Lower lobe of right lung (tissue), 2 donors: ENCODE measurements at places on chromosomes 2 and 18. TPM values are rescaled to one million over a fixed set of nuclear protein-coding genes. Genes with fewer than 3 reads are reported as not detected.

DNA sequence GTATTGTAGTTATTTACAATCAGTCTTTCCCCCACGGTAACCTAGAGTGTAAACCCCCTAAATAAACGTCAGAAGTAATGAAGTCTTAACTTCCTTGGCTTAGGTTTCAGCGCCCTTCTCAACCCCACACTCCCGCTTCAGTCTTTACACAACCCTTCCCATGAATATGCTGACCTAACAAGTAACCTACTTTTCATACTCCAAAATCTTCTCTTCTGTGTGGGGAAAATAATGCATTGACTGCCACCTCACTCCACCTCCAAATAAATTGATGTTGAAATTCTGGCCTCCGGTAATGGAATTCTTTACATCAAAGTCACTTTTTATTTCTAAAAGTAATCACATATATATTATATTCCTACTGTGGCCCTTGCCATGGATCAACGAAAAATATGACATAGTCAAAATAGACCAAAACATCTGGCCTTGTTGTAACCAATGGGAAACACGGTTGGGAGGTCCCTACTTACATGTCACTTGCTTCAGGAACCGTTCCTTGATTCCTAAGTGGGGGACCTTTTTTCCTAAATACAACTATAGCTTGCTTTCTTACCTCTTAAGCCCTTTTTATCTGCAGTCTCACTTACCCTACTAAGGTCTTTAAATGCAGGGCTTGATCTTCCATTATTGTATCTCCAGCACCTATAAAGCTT, 961 bp downstream of the GEN1 start:
- no peak for DNase-seq

GRCh38 chr2:186551323-186552050, 38.4 kb upstream of the ITGAV start:
- DNase-seq, result no peak

The SFT2D3 gene
- 7.4 TPM for total RNA-seq

- no peak for DNase-seq
These were observed 133.1 kb upstream of the PELI1 start for GRCh38 chr2:64277101-64277849.

DNA sequence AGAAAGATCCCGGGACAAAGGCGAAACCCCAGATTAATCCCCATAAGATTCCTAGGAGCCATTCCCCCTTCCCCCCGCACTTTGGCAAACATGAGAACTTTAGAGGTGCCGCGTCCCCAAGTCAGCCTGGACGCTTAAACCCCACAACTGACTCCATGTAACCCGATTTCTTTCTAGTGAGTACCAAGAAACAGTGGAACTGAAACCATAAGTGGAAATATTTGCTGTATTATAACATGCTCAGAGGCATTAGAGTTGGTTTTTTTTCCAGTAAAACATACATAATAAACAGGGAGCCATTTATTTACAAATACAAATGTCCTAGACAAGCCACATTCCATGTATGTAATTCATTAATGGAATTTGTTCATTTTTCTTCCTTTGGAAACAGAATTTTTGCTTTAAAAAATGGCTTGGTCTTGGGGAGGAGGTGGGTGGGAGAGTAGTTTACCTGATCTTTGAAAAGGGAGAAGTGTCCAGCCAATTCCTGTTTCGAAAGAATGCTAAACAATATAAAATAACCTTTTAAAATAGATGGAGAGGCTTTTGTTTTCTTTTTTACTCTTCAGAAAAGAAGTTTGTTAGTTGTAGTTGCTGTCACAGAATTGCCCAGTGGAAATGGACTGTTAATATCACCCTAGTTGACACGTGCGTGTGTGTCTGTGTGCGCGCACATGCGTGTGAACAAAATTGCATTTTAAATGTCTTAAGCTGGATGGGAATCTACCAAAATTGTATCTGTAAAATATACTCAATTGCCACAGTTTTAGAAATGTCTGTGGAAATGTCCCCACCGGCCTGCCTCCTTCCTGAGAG, 10.6 kb downstream of the POU3F3 start:
- no peak for DNase-seq

GRCh38 chr2:222743251-222743812, 71.9 kb downstream of the MOGAT1 start:
- no peak for DNase-seq
